Thoracic aorta (tissue), 2 donors: ENCODE measurements at places on chromosomes 5 and 9. TPM values are rescaled to one million over a fixed set of nuclear protein-coding genes. Genes with fewer than 3 reads are reported as not detected.
A peak's percentile ranks its signal among the peaks of the same experiment; 100 is the strongest.

GRCh38 chr5:91151947-91152346 is 231.2 kb downstream of the ARRDC3 start:
- peaks cover 30% of the 10 kb centered on the region for H3K4me1 ChIP-seq
- peak; percentile 50 for DNase-seq
- H3K27me3 ChIP-seq = no peaks in the 10 kb centered on the region
- H3K27ac ChIP-seq = peak overlapping the region; percentile 29

DNA sequence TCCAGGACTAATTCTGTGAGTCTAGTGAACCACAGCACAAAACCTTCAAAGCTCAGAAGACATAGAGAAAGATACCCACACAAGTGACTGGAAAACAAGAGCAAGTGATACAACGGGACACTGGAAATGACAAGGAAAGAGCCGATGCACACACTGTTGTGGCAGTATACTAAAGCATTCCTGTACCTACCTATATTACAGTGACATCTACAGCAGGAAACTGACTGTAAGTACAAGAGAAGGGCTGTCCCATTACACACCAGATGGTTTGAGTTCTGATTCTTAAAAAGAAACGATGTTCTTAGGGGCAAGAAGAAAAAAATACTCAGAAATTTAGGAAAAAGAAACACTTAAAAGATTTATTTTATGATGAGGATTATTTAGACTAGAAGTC is 18.5 kb downstream of the TMEM245 start:
- peak overlapping the region; percentile 36 for H3K27ac ChIP-seq
- H3K4me1 ChIP-seq = peaks cover 69% of the 10 kb centered on the region
- no peak overlapping the region for H3K4me3 ChIP-seq
- no peaks in the 10 kb centered on the region for H3K27me3 ChIP-seq
- no peak for DNase-seq

DNA sequence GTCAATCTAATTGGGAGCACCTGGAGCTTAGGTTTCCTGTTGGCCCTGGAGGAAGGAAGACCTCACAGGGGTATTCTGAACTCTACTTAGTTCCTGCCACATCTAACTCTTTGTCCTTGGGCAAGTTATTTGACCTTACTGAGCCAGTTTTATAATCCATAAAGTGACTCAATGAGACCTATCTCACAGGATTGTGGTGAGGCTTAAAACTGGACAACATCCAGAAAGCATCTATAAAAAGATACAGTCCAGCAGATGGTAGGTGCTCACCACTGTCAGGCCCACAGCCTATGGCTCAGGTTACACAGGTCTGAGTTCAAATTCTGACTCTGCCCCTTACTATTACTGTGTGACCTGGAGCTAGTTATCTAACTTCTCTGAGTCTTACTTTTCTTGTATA is 23.3 kb downstream of the KCNV2 start:
- no peaks in the 10 kb centered on the region for H3K36me3 ChIP-seq
- H3K4me3 ChIP-seq = no peak overlapping the region
- no peaks in the 10 kb centered on the region for H3K4me1 ChIP-seq
- no peak overlapping the region for H3K27ac ChIP-seq
- H3K27me3 ChIP-seq = no peaks in the 10 kb centered on the region

GRCh38 chr9:1024112-1024511 is 26.0 kb upstream of the DMRT2 start:
- H3K4me1 ChIP-seq = no peaks in the 10 kb centered on the region
- H3K4me3 ChIP-seq = no peak overlapping the region
- H3K36me3 ChIP-seq = no peaks in the 10 kb centered on the region

GRCh38 chr5:160651692-160652645 is 200.0 kb downstream of the ATP10B start:
- no peak overlapping the region for H3K27ac ChIP-seq
- DNase-seq = no peak
- H3K4me3 ChIP-seq = no peak overlapping the region
- no peaks in the 10 kb centered on the region for H3K4me1 ChIP-seq

DNA sequence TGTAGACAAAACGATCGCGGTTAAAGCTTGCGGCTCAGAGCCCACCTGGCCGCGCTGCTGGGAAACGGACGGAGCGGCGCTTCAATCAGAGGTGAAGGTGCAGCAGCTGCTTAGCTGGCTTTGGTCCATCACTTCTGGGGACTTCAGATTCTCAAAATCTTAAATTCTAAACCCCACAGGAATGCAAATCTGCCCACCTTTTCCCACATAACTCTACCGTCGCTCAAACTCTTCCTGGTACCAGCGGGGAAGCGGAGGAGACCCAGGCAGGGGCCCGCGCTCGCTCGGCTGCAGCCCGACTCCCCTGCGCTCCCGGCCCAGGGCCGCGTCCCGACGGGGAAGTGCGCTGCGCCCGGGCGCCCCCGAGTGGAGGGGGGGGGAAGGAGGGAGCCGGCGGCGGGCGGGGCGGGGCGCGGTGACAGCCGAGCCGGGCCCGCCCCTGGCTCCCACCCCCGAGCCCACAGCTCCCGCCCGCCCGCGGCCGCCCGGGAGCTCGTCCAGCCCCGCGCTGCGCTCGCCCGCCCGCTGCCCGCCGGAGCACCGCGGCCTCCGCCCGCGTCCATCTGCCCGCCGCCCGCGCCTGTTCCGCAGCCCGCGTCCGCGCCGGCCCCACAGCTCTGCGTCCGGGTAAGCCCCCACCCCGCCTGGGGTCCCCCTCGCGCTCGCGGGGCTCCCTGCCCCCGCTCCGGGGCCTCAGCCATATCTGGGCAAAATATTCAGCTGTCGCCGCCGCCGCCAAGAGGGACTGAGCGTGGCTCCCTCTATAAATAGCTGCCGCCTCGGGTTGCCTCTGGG is at the start of gene TMOD1:
TMOD1 (plus strand) TSS at position 490 of the 795 bp plus-strand sequence. CDS start 22,523 bp downstream, outside the sequence.
- no peaks in the 10 kb centered on the region for H3K27me3 ChIP-seq
- H3K4me3 ChIP-seq = peak within 1 kb of the TSS; percentile 81
- H3K4me1 ChIP-seq = peaks cover 17% of the 10 kb centered on the region
- peaks cover 2% of the 10 kb centered on the region for H3K36me3 ChIP-seq

GRCh38 chr5:119541716-119542115 is 87.6 kb upstream of the FAM170A start:
- no peaks in the 10 kb centered on the region for H3K4me1 ChIP-seq
- no peak overlapping the region for H3K27ac ChIP-seq
- DNase-seq = no peak
- H3K36me3 ChIP-seq = no peaks in the 10 kb centered on the region

The MPDZ gene
- total RNA-seq = 61.2 TPM

The PCDHGA1 gene
- 2.8 TPM for total RNA-seq

The C5orf46 gene
- 28.6 TPM for total RNA-seq

The IL9 gene
- not detected for total RNA-seq

The THBS4 gene
- total RNA-seq = 13.5 TPM

The SLC6A3 gene
- not detected for total RNA-seq

The DBH gene
- not detected for total RNA-seq

The GABRP gene
- not detected for total RNA-seq
